Kidney glomerular epithelial cell (primary cell): ENCODE measurements at places on chromosomes 4 and X.

DNA sequence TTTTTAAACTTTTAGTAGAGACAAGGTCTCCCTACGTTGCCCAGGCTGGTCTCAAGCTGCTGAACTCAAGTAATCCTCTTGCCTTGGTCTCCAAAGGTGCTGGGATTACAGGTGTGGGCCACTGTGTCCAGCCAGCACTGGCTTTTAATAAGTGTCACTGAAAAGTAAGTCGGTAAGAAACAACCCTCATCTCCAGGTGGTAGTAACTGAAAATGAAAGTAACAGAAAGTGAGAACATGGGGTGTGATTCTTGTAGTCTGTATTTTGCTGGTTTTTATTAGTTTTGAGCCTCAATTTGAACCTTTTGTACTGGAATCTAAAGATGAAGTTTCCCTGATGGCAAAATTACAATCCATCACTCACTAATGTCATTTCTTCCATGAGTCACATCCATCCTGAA lies 238.1 kb upstream of the AGA start:
- no peak for DNase-seq

DNA sequence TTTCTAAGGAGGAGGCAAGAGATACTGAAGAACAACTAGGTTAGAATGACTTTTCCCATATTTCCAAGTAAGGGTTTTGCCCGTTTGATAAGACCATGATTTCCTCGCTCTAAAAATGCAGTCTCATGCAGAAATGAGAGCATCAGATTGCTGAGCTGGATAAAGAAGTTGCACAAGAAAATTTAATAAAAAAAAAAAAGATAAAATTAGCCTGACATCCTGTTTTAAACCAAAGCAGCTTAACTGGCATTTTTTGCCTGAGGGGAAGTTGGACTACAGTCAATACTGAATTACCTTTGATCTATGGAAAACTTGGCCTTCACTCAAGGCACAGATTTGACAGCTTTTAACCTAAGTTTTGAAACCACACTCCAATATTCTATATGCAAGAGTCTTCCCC lies 208.4 kb downstream of the GASK1B start:
- DNase-seq = no peak

- no peak for DNase-seq
These were observed 7.3 kb downstream of the GRPR start for GRCh38 chrX:16130707-16131106.

GRCh38 chrX:3443184-3443583 lies 96.7 kb upstream of the MXRA5 start:
- DNase-seq = no peak

- DNase-seq = no peak
These were observed 205.4 kb downstream of the SHROOM3 start for GRCh38 chr4:76640353-76640910.

DNA sequence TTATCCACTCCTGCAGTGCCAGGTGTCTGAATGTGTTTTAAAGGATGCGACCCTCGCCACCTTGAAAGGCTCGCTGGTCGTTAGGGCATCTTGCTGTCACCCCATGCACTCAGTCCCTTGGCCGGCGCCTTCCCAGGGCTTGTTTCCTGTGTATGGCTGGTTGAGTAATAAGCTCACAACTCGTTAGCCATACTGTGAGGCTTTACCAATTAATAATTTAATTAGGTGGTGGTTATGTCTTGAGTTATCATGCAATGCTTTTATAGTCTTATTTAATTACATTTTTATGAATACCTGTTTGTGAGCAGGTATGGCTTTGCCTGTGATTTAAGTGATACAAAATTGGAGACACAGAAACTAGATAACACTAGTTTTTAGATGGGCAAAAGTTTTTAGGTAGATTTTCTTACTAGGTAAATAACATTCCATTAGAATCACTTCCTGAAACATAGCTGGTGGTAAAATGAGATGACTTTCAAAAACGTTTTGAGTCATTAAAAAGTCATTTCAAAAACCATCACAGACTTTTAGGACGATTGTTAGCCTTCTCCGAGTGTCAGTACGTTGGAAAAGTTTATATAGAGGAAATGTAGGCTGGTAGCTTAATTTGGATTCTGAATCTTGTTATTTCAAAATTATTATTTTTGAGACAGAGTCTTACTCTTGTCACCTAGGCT lies 18.2 kb downstream of the PTTG2 start:
- DNase-seq = peak; percentile 52

DNA sequence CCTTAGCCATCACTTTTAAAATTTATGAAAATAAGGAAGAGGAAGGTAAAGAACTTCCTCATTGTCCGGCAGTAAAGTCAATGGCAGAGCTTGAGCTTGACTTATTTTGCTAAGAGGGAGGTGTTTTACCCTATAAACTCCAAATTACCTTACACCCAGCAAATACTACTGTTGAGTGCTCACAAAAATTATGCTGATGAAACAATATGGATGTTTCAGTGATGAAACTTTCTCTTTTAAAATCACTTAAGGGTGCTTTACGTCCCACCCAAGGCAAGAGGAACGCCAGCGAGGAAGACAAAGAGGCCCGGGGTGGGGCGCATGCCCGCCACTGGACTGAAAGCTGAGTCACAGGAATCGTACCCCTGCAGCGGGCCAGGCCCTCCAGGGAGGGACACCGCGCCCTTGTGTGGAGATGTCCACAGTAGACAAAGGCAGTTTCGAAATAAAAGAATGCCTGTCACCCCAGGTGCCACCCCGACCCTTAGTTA lies 560 bp upstream of the TMSB4X start:
- no peak for DNase-seq

DNA sequence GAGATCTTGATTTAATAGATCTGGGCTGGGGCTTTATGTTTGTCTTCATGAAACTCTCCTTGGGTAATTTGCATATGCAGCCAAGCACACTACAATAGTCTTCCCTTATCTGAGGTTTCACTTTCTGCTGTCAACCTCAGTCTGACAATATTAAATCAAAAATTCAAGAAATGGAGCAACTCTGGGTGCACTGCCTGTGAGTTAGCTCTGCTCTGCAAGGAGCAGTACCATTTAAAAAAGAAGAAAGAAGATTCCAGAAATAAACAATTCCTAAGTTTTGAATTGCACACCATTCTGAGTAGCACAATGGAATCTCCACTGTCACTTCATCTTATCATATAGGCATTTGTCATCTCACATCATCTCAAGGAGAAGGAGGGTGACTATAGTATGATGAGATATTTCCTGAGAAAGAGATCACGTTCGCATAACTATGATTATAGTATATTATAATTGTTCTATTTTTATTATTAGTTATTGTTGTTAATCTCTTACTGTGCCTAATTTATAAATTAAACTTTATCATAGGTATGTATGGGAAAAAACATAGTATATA lies 9.4 kb downstream of the FNIP2 start:
- DNase-seq = no peak

DNA sequence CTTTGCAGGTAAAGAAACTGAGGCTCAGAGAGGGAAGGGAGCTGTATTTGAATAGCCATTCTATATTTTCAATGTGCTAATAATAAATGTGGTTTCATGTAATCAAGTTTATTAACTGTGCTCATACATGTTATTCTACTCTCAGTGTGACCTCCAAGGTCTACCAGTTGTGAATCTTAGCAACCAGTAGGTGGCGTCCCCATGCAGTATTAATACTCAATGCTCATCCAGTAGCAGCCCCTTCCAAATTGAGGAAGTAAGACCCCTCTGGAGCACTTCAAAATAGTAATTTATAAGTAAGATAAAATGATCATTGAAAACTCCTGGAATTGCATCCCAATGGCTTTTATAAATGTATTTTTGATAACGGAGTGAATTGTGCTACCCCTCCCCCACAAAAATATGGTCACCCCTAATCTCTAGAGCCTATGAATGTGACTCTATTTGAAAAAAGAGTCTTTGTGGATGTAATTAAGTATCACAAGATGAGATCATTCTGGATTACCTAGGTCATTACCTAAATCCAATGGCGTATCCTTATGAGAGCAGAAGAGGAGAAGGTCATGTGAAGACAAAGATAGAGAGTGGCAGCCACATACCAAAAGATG lies 20.4 kb upstream of the SEPSECS start:
- DNase-seq = peak; percentile 34

GRCh38 chr4:866068-866760 lies 40.3 kb upstream of the CPLX1 start:
- no peak for DNase-seq

DNA sequence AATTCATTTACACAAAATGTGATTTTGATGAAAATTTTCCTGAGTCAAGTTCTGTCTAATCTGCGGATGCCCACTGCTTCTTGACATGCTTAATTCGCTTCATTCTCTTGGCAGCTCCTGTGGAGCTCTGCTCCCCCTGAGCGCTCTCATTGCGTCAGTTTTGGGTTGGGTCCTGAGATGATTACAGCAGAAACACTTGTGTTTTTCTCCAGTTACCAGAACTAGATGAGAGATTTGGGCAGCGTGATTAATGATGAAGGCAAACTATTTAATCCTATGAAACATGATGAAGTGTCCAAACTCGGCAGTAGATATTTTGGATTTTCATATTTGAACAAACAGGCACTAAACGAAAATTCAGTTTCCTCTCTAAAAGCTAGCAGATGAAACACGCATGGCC lies 4.2 kb upstream of the CXCL1 start:
- DNase-seq = no peak

DNA sequence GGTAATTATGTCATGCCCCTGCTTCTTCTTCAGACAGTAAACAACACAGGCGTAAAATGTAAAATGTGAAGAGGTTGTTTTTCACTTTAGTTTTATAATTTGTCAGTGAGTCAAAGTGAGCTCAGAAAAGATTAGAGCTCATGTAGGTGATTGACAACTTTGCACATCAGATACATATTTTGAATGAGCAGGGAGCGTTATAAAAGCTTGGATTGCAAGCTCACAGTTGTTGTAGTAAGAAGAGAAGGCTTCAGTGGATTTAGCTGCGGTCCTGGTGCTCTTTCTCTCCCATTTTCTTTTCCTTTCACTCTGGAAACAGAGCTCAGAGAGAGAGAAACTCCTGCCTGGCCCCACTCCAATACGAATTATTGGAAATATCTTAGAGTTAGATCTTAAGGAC lies 26.4 kb downstream of the MTMR1 start:
- no peak for DNase-seq

DNA sequence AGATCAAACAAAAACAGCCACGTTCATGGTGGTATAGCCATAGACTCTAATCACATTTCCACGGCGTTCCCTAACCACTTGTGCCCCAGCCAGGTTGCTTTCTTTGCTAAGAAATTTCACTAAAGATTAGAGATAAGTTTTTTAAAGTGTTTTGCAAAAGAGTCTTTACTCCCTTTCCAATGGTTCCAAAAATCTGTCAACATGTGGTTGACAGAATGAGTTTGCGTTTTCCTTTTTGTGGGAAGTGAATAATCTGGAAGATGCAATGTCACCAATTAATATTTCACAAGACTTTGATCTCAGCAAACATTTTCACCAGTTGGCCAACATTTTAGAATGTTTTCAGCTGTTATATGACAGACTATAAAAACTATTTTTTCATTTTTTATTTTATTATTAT lies 35.3 kb downstream of the CXCL1 start:
- no peak for DNase-seq

GRCh38 chr4:141541851-141542250 lies 94.5 kb upstream of the IL15 start:
- DNase-seq = no peak

- DNase-seq = no peak
These were observed 19.2 kb downstream of the MEPE start for GRCh38 chr4:87851953-87852352.

DNA sequence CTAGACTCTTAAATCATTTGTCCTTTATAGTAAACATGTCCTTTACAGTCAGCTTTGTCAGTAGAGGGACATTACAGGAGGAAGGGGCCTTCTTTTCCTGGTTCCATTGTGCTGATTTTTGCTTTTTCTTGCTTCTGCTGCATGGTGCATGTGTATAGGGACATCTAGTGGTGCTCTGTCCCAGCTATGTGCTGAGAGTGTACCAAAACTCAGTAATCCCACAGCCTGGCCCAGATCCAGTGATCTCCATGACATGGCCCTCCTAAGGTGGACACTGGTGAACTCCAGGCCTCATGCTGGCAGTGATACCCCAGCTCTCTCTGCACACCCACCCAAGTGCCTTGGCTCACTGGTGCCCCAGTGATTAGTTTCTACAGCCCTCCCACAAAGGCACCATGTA lies 45.2 kb downstream of the MAGEB17 start:
- no peak for DNase-seq

- no peak for DNase-seq
These were observed 64.5 kb downstream of the GABRB1 start for GRCh38 chr4:47095884-47096283.

GRCh38 chrX:125193921-125194320 lies 125.8 kb upstream of the TEX13C start:
- DNase-seq = no peak

DNA sequence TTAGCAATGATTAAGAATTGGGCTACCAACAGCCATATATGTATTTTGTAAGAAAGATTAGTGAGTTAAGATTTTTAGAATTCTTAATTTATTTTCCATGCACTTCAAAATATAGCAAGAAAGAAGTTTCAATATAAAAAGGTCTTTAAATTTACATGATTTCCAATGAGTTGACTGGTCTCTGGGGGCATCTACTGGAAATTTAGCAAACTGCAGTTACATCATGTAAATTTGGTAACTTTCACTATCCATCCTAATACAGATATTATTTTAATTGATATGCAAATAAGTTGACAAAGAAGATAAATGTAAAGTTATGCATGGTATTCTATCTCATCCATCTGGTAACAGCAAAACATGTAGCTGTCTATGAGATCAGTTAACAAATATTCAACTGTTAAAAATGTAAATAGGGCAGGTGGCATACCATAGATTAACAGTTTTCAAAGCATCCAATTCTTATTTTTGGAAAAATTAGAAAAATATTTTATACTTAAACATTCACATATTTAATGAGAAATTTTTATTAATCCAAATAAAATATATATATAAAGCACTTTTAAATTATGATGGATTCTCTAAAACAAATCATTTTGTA lies 29.1 kb downstream of the TTC29 start:
- peak; percentile 9 for DNase-seq

DNA sequence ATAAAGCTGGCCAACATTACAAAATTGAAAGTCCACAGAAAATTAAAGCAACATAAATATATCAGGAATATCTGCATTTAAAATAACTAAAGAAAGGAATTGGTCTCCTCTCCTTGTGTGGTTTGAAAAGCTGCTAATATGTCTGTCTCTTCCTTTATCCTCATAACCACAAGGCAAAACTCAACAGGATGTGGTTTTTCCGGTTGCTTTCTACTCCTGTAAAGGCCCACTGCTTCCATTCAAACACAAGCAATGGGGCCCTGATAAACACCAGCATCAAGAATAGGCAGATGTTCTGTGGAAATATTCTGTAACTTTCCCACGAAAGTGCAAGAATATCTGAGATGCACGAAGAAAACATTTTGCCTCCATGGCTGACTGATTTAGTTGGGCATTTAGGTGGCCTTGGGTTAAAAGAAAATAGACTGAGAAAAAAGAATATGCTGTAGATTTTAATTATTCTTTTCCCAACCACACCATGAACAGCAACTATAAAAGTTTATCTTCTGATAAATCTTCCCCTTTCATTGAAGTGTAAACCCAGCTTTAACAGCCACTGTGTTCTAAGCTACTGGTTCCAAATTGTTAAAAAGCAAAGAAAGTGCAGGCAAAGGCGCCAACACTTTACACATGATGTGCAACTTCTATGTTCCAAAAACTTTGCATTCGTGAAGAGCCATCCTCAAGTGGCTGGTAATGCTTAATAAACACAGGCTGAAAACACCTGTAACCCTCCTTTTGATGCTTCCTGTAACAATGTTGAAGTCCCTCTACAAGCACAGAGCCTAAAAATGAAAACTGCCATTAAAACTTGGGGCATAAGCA lies 50.5 kb upstream of the NDST3 start:
- DNase-seq = peak; percentile 43
